Hepatocyte (in vitro differentiated cells): ENCODE measurements at places on chromosomes 1 and 21. TPM values are rescaled to one million over a fixed set of nuclear protein-coding genes. Genes with fewer than 3 reads are reported as not detected.

GRCh38 chr21:31974454-31974985, 101.7 kb downstream of the HUNK start:
- DNase-seq = no peak

GRCh38 chr1:34087986-34088385, 77.0 kb downstream of the CSMD2 start:
- no peak for DNase-seq

- no peak for DNase-seq
Observed at GRCh38 chr1:42830631-42831030, 13.4 kb upstream of the SVBP start.

GRCh38 chr1:187641015-187641414, 812.3 kb downstream of the PLA2G4A start:
- peak; percentile 30 for DNase-seq

DNA sequence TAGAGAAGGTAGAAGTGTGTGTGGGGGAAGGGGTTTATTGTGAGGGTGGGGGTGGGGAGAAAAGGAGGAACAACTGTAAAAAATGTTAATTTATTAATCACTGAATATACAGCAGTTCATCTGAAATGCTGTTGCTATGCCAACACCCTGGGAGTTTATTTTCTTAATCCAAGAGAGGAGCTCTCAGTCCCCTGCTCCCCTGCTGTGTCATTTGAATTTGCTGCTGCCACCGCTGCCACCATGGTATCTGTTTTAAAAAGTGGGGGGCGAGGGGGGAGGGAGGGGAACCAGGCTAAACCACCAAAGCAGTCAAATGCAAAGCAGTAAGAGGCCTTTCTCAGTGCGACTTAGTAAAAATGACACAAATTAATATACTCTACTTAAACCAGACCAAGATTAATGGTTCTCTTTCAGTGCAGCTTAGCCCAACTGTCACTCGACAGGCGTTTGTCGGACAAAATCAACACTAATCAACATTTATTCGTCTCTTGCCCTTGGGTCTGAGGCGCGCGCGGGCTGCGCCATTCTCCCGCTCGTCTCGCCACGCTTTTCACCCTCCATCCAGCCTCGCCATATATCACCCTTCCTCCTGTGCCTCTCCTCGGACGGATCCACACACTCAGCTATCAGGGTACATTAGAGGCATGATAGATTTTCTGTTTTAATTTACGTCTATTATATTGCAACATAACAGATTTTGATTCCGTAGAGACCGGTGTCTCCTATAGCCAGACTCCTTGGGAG, 76.2 kb downstream of the PBX1 start:
- no peak for DNase-seq

GRCh38 chr1:96104506-96104905, 617.1 kb upstream of the PTBP2 start:
- no peak for DNase-seq

RHBDL2 gene
- total RNA-seq = 0.57 TPM in 1 of 2 replicates, not detected in the other

MAST2 gene
- total RNA-seq = 23.8 and 25.8 TPM in 2 replicates
